ENCODE measurements at places on chromosomes 4 and X. TPM values are rescaled to one million over a fixed set of nuclear protein-coding genes. Genes with fewer than 3 reads are reported as not detected.

GRCh38 chrX:73068467-73069364 is 10.6 kb downstream of the PABPC1L2A start:
- no peak for DNase-seq

Gene RADX
- polyA plus RNA-seq, result 0.09 TPM

Gene AKAP14
- polyA plus RNA-seq, result not detected

- DNase-seq, result no peak
Measured at GRCh38 chrX:70437921-70438665, 6.5 kb upstream of the DLG3 start.

DNA sequence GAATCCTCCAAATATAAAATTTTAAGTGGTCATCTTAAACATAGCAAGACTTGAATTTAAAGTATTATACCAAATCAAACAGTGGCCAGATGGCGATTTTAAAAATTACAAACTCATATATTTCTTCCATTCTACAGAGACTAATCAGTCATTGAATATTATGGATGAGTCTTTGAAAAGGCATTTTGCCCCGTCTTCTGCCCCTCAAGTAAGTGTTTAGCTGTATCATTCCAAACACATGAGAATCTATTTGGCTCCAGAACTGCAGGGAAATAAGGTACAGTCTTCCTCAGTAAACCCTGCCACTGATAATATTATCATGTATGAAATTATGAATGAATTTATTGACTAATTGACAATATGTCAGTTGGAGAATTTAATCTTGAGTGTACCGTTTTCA is 191.0 kb downstream of the SLC7A11 start:
- no peak for DNase-seq

- no peak for DNase-seq
Measured at GRCh38 chrX:330726-331150, 12.1 kb upstream of the GTPBP6 start.

DNA sequence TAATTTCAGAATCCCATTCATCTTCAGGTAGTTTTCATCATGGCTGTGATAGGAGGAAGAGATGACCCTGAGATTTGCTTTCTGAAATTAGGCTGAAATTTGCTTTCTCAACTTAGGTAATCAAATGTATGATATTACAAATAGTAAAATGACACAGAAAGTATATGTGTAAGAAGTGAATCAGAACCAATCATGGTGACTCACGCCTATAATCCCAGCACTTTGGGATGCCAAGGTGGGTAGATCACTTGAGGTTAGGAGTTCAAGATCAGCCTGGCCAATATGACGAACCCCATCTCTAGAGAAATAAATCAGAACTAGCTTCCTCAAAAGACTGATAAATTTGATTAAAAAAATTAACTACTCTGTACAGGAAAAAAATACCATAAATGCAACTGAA is 555.4 kb downstream of the STPG2 start:
- DNase-seq, result no peak

DNA sequence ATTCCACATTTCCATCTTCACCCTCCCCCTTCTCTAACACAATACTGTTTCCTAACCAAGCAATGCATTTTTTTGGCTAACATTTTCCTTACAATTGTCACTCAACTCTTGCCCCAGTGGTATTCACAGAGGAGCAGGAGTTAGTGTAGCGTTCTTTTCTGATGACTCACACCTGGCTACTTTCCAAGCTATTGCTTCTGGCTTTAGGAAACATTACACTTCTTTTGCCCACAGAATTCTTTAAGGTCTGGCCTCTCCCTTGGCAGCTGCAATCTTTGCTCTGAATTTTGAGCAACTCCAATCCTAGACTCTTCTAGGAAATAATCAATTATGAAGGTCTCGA is 27.5 kb upstream of the PDGFC start:
- peak; percentile 27 for DNase-seq

Gene IL1RAPL2
- polyA plus RNA-seq, result not detected

DNA sequence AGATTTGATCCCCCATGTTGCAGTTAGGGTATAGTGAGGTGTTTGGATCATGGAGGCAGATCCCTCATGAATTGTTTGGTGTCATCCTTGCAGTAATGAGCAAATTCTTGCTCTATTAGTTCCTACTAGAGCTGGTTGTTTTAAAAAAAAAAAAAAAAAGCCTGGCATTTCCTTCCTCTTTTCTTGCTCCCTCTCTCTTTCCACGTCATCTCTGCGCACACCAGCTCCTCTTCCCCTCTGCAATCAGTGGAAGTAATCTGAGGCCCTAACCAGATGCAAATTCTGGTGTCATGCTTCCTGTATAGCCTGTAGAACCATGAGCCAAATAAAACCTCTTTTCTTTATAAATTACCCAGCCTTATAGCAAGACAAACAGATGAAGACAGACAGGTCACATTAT is 24.5 kb downstream of the WDR17 start:
- no peak for DNase-seq

DNA sequence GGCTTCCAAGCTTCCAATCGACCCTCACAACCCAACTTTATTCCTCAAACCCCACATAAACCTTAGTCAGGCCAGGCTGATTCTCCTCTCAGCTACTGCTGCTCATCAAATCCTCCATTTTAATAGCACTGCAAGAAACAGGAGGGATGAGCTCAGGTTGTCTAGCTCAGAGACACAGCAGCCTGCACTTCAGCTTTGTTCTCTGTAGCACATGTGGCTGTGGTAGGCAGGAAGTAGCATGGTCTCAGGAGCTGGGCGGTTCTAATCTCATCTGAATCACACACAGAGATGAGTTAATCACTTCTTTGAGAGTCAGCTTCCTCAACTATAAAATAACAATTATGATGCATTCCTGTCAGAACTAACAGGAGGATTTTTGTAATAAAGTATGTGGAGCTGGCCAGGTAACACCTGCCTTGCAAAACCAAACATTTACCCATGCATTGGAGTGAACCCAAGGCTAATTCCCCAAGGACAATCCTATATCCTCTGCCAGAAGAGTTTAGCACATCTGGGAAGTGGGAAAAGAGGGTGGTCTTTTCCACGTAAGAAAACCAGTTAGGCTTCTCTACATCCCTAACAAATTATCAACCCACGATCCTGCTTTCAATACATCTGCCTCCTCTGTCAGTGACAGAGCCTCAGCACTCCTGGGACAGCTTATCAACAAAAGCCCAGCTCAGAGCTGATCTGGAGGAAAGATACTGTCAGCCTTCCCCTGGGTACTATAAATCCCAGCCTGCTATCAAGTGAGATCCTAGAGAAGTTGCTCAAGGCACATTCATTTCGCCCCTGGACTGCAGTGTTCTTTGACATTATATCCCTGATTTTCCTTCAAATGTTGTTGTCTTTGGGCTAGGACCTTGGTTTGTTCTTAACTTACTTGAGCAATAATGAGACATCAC is 32.8 kb downstream of the ELOVL6 start:
- DNase-seq, result no peak

Gene CENPC
- 5.6 TPM for polyA plus RNA-seq

GRCh38 chr4:159142241-159142640 is 39.4 kb downstream of the RAPGEF2 start:
- no peak for DNase-seq

Gene DNAAF6
- polyA plus RNA-seq, result not detected

DNA sequence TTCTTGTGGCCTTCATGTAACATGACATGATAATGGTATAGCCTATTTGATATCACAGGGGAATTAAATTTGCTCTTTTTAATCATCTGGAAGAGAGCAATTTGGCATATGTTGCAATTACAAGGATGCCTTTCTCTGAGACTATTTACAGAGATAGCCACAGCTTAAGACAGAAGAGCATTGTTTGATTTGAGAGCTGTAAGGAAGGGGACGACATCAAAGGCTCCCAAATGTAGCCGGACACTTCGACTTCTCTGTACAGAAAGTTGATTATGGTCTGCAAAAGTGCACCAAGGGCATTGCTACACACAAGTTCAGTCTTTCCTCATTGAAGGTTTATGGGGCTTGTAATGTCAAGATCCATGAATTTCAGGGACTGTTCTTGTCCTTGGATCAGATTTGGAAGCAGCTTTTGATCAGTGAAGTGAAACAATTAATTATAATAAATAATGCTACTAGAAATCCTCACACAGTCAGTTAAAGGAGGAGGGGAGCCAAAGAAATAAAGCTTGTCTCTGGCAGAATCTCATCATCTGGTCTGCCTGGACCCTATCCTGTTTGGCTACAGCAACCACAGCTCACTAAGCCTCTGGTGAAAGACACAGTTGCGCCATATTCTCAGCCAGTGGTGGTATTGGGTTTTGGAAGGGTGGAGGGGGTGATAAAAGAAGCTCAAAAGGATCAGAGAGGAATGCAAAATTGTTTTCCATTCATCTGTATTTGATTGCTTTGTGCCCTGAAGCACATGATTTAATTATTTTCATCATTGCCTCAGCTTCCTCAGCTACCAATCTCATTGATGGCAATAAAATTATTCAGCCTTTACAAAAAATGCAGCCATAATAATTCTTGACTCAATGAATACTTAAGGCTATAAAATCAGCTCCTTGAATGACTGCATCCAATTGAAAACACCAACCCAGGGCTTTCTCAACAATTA is 654.3 kb upstream of the LCORL start:
- DNase-seq, result no peak

DNA sequence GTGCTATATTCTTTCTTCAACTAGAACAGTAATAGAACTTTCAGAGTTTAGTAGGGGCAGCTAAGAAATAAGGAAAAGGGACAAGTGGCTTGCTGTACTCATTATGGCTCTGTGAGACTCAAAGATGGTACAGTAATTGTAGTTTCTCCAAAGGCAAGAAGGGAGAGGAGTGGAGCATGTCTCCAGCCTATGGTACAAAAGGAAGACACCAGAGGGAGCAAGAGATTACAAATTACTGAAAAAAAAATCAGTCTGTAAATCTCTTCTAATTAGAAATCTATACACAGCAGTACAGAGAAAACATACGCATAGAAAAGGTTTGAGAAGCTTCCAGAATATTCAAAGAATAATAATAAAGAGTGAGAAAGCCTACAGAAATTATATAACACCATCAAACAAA is 61.4 kb downstream of the KLHL4 start:
- DNase-seq, result no peak

DNA sequence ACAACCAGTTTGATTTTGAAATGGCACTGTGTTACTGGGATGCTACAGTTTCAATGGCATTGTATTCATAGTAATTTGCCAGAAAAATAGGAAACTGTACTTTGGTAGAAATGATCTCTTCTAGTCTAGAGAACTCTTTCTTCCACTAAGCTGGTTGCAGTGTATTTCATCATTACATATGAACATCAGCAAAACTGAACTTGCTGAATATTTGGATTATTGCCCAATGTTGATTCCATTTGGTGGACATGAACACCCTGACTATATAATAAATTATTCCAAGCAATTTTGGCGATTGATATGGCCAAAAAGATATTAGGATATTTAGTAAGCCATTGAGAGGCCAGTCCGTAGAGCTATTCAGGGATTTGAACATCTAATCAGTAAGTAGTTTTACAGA is 191.8 kb upstream of the CXorf66 start:
- DNase-seq, result no peak

DNA sequence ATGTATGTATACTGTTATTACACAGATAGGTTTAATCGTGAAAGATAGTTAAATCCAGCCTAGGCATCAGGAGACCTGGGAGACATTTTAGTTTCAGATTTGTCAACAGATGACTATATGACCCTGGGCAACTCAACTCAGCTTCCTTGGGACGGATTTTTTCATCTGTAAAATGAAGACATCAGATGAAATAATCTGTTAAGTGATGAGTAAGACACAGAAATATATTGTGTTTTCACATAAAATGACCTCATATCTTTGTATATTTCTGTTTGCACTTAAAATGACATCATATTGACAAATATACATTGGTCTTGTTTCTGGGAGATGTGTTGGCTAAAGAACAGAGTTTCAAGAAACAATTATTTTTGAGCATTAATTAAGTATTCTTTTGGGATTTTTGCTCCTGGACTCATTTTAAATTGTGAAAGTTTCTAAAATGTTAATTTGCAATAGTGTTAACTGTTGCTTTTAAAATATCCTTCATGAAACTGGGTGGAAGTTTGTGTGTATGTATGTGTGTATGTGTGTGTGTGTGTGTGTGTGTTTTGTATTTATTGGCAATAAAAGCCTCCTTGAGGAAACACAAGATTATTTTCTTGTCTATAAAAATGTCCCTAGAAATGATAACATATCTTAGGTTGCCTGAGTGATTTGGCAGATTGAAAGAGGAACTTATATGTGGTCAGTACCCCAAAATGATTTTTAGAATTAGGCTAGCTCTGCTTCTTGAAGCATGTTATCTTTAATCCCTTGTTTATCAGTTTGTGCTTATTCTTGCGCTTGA is 29.1 kb upstream of the MMAA start:
- no peak for DNase-seq

Data from A549 (cell line).